Body of pancreas (tissue), 4 donors: ENCODE measurements at places on chromosomes 11 and 22. TPM values are rescaled to one million over a fixed set of nuclear protein-coding genes. Genes with fewer than 3 reads are reported as not detected.

The CST6 gene
- total RNA-seq, result not detected

The FGF4 gene
- total RNA-seq, result not detected

The OR4D5 gene
- total RNA-seq, result 6.6 TPM

The NAALAD2 gene
- total RNA-seq, result 1.6 TPM

The PYGM gene
- 0.78 TPM for total RNA-seq

The SLCO2B1 gene
- total RNA-seq, result 33.7 TPM

The SMIM35 gene
- not detected for total RNA-seq

The PNPLA5 gene
- not detected for total RNA-seq

DNA sequence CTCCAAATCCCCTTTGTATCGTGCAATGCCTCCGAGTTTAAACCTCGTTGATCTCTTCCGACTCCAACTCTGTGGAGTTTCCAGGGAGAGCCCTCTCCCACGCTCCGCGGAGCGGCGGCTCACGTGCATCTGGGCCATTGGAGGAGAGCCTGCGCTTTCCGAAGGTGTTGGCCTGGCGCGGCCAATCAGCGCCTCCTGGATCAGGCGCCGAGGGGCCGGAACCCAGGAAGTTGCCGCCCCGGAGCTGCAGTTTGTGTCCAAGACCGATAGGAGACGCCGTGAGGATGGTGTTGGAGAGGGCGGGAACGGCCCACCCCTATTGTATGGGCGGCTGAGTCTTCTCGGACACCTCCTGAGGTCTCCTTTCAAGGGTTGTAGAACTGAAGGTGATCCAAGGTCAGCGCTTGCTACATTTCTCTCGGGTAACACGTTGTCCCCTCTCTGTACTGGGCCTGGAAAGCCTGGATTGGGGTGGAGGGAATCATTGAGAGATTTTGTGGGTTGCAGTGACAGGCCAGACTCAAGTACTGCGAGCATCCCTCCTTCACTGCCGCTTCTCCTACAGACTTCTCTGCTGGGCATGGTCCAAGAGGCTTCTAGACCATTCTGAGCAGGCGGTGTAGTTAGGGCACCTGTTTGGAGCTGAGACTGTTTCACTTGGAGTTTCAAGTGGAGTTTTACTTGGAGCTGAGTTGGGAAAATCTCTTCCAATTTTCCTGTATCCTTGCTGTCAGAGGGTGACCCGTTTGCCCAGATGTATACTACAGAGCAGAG, 1.7 kb downstream of the ADAMTS15 start:
- no peak overlapping the region for H3K4me3 ChIP-seq
- DNase-seq, result peak; percentile 23
- no peaks in the 10 kb centered on the region for H3K36me3 ChIP-seq
- H3K27me3 ChIP-seq, result peaks cover 5% of the 10 kb centered on the region
- H3K4me1 ChIP-seq, result peaks cover 23% of the 10 kb centered on the region

DNA sequence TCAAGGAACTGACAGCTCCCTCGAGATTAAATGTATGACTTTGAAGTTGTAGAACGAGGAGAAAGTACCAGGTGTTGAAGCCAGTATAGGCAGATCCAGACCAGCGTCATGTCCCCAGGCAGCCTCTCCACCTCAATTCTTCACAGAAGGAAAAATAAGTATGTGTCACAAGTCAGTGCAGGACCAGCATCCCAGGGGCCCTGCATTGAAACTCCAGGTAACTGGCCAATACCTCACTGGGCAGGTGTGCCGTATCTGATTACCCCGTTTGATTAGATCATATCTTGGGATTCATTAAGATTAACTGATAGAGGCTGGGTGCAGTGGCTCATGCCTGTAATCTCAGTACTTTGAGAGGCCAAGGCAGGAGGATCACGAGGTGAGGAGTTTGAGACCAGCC, 466.7 kb upstream of the B3GAT1 start:
- H3K27ac ChIP-seq, result no peak overlapping the region
- H3K4me1 ChIP-seq, result no peaks in the 10 kb centered on the region
- no peak overlapping the region for H3K4me3 ChIP-seq
- no peak for DNase-seq
- H3K36me3 ChIP-seq, result no peaks in the 10 kb centered on the region

DNA sequence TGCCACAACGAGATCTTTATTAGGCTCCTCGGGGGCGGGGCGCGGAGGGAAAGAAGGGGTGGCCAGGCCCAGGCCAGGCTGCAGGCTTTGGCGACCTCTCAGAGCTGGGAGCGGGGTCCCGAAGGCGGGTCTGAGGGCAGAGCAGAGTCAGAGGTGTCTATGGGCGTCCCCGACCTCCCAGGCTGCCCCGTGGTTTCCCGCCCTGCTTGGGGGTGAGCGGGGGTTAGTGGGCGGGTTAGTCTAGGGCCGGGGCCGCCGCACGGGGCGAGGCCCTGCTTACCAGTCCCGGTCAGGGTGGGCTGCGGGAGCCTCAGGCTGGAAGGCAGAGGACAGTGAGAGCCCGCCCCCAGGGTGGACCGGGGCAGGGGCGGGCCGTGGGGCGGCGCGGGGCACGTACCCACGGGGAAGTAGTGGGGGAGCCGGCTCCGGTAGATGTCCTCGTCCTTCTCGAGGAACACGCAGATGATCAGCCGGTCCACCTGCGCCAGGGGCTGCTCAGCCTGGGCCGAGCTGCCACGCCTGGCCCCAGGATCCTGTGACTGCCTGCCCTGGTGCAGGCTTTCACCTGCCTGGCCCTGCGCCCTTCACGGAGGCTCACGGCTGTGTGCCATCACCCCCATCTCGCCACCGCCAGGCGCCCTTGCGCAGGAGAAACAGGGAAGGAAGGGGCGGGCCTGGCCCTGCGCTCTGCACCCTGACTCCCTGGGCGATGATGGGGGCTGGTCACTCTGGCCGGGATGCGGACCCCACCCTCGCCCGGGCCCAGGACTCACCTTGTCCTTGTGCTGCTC, 12.5 kb downstream of the OTUB1 start:
- H3K4me3 ChIP-seq, result no peak overlapping the region
- H3K36me3 ChIP-seq, result peaks cover 9% of the 10 kb centered on the region
- DNase-seq, result no peak

DNA sequence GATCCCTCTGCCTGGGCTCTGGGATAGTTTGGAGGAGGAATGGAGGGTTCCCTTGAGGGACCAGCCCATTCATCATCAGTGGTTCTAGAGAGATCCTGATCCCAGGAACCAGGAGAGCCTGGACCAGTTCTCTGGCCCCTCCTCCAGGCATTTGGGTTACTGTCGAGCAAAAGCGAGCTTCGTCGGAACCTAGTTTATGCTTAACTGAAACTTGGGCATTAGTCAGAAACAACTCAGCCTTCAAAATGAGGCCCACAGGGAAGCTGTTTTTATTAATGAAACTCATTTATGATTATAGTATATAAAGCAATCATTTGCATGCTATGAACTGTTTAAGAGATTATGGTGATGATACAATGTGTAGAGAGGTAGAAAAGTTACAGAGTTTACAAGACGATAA, 61.4 kb downstream of the LIF start:
- no peak overlapping the region for H3K27ac ChIP-seq
- no peaks in the 10 kb centered on the region for H3K36me3 ChIP-seq
- peaks cover 31% of the 10 kb centered on the region for H3K4me1 ChIP-seq
- no peak overlapping the region for H3K4me3 ChIP-seq
- no peaks in the 10 kb centered on the region for H3K27me3 ChIP-seq

- no peaks in the 10 kb centered on the region for H3K36me3 ChIP-seq
- no peaks in the 10 kb centered on the region for H3K4me1 ChIP-seq
- DNase-seq, result no peak
- no peaks in the 10 kb centered on the region for H3K27me3 ChIP-seq
- H3K27ac ChIP-seq, result no peak overlapping the region
- H3K4me3 ChIP-seq, result no peak overlapping the region
Observed at GRCh38 chr11:34859496-34859895, 56.7 kb downstream of the APIP start.

DNA sequence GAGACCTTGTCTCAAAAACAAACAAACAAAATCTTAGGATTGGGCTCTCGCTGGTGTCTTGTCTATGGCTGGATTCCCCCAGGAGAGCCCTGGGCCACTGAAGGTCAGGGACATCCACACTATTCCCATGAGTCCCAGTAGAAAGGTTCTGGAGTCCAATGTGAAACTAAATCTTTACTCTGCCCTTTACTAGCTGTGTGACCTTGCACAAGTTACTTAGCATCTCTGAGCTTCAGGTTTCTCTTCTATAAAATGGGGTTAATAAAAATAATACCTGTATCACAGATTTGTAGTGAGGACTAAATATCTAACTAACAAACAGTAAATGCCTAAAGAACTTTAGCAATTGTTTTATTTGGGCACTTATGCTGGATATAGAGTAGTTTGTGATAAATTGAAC, 9.0 kb downstream of the SLC43A1 start:
- H3K4me1 ChIP-seq, result peaks cover 86% of the 10 kb centered on the region
- no peak for DNase-seq
- no peak overlapping the region for H3K4me3 ChIP-seq
- no peaks in the 10 kb centered on the region for H3K27me3 ChIP-seq
- H3K36me3 ChIP-seq, result no peaks in the 10 kb centered on the region

GRCh38 chr22:31173386-31174145, 13.6 kb downstream of the RNF185 start:
- H3K36me3 ChIP-seq, result no peaks in the 10 kb centered on the region
- no peak overlapping the region for H3K4me3 ChIP-seq
- no peak for DNase-seq
- H3K4me1 ChIP-seq, result peaks cover 5% of the 10 kb centered on the region

DNA sequence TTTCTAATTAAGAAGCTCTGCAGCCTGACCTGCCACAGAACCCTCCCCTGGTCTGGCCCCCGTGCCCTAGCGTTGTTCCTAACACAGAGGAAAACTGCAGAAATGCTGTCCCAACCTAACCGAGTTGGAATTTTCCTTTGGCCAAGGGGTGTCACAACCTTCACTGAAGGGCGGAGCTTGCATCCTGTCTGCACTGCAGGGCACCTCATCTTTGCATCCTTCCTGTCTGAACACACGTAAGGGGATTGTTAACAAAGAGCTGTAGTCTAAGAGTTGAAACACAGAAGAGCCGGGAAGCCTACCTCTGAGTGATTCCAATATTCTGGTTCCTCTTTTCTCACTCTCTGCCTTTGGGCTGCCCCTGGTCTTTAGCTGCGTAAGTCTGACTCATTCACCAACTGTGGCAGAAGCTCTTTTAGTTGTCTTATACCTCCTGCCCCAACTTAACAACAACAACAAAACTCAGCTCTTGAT, 1.6 kb downstream of the DIXDC1 start:
- H3K36me3 ChIP-seq, result no peaks in the 10 kb centered on the region
- DNase-seq, result no peak
- no peaks in the 10 kb centered on the region for H3K27me3 ChIP-seq

GRCh38 chr22:18095101-18095805, 15.4 kb upstream of the TUBA8 start:
- no peaks in the 10 kb centered on the region for H3K36me3 ChIP-seq
- H3K4me1 ChIP-seq, result peaks cover 20% of the 10 kb centered on the region
- no peaks in the 10 kb centered on the region for H3K27me3 ChIP-seq
- no peak overlapping the region for H3K4me3 ChIP-seq

- H3K36me3 ChIP-seq, result no peaks in the 10 kb centered on the region
- no peak overlapping the region for H3K4me3 ChIP-seq
- H3K4me1 ChIP-seq, result no peaks in the 10 kb centered on the region
- no peaks in the 10 kb centered on the region for H3K27me3 ChIP-seq
Observed at GRCh38 chr11:8190431-8190830, 21.6 kb upstream of the RIC3 start.

GRCh38 chr11:119828006-119828405, 99.0 kb upstream of the NECTIN1 start:
- no peaks in the 10 kb centered on the region for H3K36me3 ChIP-seq
- no peak for DNase-seq
- no peak overlapping the region for H3K4me3 ChIP-seq
- no peak overlapping the region for H3K27ac ChIP-seq
- peaks cover 7% of the 10 kb centered on the region for H3K4me1 ChIP-seq
- H3K27me3 ChIP-seq, result no peaks in the 10 kb centered on the region

DNA sequence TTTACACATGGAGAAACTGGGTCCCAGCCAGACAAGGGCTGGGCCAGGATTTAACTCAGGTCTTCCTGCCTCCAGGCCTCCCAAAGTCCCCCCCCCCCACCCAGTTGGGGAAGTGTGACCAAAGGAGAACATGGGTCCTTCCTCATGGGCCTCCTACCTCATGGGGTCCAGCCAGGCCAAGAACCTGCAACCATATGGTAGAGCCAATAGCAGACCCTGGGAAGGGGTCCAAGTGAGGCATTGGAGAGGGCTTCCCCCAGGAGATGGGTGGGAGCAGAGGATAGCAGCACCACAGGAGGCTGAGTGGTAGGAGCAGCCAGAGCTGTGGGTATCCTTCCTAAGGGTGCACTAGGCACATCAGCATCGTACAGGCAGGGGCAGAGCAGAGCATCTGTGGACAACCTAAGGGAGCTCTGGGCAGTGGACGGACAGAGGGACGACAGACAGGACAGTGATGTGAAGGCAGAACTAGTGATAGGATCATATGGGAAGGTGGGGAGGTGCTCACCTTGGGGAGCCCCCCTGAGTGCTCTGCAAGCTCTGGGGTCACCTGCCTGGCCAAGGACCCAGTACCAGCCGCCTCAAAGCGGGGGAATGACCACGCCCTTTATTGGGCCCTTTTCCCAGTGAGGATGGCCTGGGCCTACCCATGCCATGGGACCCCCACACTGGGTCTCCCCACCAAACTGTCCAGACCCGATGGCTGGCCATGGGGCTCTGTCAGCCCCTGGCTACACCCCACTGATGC, 4.5 kb downstream of the ARVCF start:
- H3K36me3 ChIP-seq, result no peaks in the 10 kb centered on the region
- peaks cover 14% of the 10 kb centered on the region for H3K4me1 ChIP-seq

DNA sequence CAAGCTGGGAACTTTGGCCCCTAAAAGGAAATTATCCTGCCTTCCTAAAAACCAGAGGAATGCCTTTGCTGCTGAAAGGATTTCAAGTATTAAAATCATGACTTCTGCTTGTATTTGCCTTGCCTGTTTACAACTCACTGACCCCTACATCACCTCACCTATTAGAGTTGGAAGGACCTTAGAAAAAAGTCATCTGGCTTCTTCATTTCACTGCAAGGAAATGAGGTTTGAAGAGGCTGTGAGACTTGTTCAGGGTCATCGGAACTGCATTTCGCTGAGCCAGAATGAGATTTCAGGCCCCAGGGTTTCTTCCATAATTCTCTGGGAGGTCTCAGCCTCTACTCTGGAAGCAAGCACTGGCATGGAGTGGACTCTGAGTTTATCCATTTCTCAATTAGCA, 304.1 kb downstream of the BUD13 start:
- no peak overlapping the region for H3K27ac ChIP-seq
- no peaks in the 10 kb centered on the region for H3K36me3 ChIP-seq
